ENCODE measurements at places on chromosomes 5 and 9. TPM values are rescaled to one million over a fixed set of nuclear protein-coding genes. Genes with fewer than 3 reads are reported as not detected.

The MEGF10 gene
- not detected for total RNA-seq

The GRIN1 gene
- total RNA-seq, result 0.53 TPM

The NIM1K gene
- 0.50 TPM for total RNA-seq

The IRGM gene
- not detected for total RNA-seq

The ZNG1F gene
- total RNA-seq, result 20.1 TPM

The SV2C gene
- not detected for total RNA-seq

The OCLN gene
- 9.8 TPM for total RNA-seq
